T1000 (cell line): ENCODE measurements at places on chromosomes 7 and 10.

- DNase-seq = no peak
These were observed 8.2 kb downstream of the LOXL4 start for GRCh38 chr10:98259606-98260315.

GRCh38 chr10:132743925-132744490 is 41.9 kb downstream of the NKX6-2 start:
- no peak for DNase-seq

- DNase-seq = no peak
These were observed 3.7 kb upstream of the AOC1 start for GRCh38 chr7:150848561-150849115.

DNA sequence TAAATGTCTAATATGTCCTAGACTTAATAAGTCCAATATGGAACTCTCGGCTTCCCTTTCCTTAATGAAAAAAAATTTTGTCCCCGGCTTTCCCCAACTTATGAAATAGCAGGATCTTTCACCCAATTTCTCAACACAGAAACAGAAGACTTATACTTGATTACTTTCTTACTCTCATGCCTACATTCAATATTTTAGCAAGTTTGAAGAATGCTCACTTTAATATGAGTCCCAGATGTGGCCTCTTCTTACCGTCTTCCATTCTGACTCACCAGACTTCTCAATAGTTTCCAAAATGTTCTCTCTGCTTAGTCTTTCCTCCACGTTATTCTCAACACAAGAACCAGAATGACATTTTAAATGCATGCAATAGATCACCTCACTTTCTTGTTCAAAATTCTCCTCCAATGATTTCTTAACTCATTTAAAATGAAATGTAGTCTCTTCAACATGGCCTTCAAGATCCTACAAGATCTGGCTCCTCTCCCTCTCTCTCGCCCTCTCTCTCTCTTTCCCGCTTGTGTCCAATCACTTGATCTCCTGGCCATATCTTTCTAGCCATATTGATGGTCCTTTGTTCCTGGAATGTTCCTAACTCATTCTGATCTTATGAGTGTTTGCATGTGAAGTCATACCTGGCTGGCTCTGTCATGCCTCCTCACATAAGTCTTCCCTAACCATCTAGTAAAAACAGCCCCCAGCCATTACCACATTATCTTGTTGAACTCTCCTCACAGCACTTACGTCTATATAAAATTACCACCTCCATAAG is 119.7 kb upstream of the FAM3C start:
- DNase-seq = no peak

GRCh38 chr10:119542357-119542987 is at the start of gene RGS10:
Gene RGS10 (minus strand): TSS chr10:119542719. CDS start chr10:119542638, 81 bp downstream.
- DNase-seq = peak; percentile 70

- peak; percentile 67 for DNase-seq
These were observed at the start of gene ACBD5 for GRCh38 chr10:27240212-27241009. Gene ACBD5 (minus strand): TSS chr10:27240797. CDS start chr10:27240688, 109 bp downstream.

DNA sequence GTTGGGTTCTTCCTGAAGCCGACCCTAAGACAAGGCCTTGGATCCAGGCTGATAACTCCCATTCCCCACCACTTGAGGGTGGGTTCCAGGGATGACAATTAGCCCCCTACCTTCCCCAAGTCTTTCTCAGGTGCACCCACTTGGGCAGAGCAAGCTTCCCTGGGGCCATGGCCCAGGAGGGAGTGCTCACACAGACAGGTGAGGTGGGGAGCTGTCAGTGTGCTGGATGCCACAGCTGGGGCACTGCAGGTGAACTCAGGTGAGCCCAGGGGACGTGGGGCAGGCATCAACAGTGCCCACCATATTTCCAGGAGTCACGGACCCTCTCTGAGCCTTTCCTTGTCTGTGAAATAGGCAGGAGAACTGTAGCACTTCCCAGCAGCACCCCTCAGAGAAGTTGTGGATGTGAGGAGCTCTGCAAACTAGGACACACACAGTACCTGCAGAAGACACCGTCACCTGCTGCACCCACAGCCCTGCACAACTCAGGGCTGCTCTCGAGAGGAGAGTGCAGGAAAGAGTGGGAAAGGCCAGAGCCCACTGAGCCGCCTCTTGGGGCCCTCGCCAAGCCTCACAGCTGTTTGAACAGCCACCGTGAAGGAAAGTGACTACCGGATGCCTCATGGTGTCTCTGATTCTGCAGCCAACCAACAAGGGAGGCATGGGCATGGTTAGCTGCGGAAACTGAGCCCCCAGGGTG is 17.9 kb downstream of the SH3PXD2A start:
- no peak for DNase-seq

DNA sequence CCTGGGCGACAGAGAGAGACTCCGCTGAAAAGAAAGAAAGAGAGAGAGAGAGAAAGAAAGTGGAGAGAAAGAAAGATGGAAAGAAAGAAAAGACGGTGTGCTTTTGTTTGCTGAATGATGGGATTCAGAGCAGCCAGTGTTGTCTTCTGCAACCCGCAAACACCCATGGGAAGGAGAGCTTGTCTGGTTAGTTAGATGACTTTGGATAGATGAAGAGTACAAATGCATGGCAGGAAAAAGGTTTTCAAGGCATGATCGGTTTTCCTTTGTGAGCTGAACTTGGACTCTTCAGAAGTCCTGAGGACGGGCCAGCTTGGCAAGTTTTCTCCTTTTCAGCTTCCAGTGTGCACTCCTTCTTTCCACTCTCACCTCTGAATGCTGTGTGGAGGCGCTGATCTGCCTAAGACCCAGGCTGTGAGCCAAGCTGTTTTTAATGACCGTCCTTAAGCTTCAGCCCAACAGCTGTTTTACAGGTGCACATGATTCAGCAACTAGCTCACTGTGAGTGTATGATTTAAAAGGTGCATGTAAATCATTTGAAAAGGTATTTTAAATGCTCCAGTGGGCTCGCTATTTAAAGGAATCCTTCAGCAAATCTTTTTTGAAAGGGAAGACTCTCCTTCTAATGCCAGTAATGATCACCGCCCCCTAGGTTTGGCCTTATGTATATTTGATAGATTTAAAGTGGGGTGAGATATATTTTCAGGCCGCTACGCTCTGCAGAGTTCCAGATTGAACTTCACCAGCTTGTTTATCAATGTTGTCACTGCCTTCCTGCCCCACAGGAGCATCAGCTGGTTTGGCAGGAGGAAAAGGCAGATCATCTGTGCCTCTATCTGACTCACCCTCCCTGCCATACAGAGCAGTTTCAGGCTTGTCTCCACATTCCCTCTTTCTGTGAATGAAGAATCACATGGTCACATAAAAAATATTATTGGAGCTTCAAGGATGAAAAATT is 115.0 kb downstream of the PLXDC2 start:
- DNase-seq = peak; percentile 76

- DNase-seq = no peak
These were observed 7.7 kb downstream of the HTR7 start for GRCh38 chr10:90849956-90850749.

DNA sequence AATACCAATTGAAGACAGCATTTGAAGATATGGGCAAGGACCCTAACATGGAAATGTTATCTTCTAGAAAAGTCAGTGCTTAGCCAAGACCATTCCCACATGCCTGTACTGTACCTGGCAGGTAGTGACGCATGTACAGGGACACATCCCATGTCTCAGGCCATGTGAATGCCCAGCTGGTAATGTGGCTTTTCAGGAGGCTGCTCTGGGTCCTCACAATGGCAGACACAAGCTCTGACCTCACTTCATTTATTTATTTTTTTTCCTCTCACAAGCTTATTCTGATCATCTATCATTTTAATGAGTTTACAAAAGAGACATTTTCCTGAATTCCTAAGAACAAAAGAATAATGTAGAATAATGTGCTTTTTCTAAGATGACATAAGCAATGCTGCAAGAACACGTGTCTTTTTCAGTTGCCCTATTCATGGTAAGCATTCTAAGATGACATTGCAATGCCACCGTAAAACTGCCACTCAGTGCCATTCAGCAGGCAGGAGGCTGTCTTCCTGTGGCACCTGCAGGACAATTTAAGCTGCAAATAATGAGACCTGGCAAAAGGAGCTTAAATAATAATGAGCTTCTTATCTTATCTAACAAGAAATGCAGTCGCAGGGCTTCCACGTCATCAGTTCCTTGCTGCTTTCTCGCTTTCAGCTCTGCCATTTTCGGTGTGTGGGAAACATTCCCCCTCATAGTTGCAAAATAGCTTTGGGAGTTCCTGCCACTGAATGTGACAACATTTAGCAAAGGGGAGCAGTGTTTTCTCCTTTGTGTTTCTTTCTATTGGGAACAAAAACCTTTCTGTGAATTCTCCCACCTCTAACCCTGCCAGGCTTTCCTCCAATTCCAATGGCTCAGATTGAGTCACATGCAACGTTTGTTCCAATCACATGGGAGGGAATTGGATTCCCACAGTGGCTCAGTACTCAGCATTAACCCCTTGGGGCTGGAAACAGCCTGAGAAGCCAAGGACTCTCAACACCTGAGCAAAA is 113.0 kb downstream of the SEC23IP start:
- no peak for DNase-seq

- no peak for DNase-seq
These were observed 188.6 kb downstream of the ZNF365 start for GRCh38 chr10:62562795-62563194.

- no peak for DNase-seq
These were observed 304.5 kb downstream of the WDR37 start for GRCh38 chr10:1360558-1361164.

DNA sequence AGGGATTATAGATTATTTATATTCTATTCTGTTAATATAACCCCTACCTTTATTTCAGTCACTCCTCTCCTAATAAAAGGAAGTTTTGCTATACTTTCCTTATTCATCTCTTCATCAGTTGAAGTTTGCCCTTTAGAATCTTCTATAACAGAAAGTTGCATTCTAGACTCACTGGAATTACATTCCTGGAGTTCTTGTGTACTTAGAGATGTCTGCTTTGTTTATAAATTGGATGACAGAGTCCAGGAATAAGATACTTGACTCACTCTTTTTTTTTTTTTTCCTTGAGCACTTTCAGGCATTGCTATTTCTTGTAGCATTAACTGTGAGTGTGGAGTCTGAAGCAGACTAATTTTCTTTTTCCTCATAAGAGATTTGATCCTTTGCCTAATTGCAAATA is 640.8 kb downstream of the XPNPEP1 start:
- DNase-seq = no peak

DNA sequence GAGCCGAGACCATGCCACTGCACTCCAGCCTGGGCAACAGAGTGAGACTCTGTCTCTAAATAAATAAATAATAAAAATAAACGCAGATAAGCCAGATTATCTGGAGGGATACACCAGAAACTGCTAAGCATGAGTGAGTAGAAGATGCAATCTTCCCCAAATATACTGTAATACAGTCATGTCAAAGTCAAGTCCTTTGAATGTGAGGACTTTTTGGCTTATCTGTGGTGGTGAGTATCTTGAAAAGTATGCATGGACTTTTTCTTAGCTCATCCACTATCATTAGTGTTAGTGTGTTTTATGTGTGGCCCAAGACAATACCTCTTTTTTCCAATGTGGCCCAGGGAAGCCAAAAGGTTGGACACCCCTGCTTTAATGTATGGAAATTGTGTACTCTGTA is 44.7 kb upstream of the PITRM1 start:
- no peak for DNase-seq

GRCh38 chr10:97020452-97021400 is 165.0 kb downstream of the SLIT1 start:
- no peak for DNase-seq

- no peak for DNase-seq
These were observed 152.4 kb upstream of the NRBF2 start for GRCh38 chr10:62980687-62981086.

GRCh38 chr7:115561335-115562110 is 469.0 kb downstream of the TFEC start:
- peak; percentile 12 for DNase-seq

DNA sequence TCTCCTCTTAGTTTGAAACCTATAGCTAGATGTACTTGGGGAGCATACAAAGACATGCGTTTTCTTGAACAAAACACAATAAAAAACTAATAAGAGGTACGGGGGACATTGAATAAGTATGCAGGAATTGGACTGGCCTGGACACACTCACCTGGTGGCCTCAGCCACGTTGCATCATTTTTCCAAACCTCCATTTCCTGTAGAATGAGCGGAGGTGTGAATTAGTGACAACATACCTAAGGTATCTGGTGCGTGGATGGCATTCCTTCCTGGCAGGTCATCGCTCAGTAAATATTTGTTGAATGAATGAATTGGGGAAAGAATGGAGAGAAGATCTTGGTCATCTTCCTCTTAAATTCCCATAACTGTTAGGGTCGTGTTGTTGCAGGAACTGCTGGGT is 103.2 kb upstream of the CTBP2 start:
- no peak for DNase-seq

DNA sequence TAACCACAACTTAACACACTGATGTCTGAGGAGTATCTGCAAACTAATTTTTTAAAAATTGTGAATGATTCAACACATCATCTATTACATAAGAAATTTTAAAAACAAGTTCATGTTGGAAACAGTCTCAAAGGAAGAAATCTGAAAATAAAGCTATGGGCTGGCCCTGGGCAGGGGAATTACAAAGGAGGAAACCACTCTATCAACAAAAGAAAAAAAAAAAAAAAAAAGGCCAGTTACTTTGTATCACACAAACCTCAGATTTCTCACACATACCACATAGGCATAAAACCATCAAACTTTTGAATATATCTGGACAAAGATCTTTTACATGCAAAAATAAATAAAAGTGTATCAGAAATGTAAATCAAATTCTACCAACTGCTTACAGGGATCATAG is 20.8 kb downstream of the TIAL1 start:
- no peak for DNase-seq

GRCh38 chr10:12614177-12614995 is 265.0 kb downstream of the CAMK1D start:
- no peak for DNase-seq

- no peak for DNase-seq
These were observed 126.2 kb downstream of the KLF6 start for GRCh38 chr10:3658766-3659165.

DNA sequence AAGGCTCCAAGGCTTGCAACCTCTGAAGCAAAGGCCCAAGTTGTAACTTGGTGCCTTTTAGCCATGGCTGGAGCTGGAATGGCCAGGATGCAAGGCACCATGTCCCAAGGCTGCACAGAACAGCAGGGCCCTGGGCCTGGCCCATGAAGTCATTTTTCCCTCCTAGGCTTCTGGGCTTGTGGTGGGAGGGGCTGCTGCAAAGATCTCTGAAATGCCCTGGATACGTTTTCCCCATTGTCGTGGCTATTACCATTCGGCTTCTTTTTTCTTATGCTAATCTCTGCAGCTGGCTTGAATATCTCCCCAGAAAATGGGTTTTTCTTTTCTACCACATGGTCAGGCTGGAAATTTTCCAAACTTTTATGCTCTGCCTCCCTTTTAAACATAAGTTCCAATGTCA is 234.2 kb downstream of the CDK14 start:
- no peak for DNase-seq

- no peak for DNase-seq
These were observed 40.5 kb upstream of the AFAP1L2 start for GRCh38 chr10:114444819-114445218.

DNA sequence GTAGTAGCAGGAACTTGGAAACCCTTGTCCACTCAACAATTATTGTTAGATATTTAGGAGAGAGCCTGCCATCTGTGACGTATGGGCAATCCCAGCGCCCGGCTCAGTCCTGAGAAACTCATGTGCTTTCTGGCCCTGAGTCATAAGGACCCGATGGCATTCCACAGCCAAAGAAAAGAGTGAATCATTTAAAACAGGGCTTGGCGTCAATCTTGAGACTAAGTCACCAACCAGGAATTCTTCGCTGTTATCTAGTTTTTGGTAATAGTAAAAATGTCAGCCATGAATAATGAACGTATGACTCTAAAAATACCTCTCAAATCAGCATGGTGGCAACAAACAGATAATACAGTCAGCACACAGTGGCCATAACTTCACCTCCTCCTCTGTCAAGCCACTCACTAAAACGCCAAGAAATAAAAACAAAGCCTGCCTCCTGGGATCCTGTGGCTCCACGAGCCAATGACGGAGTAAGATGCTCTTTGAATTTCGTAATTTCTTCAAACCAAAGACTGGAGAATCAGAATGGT is 140.8 kb downstream of the ADAM12 start:
- DNase-seq = peak; percentile 85
